ENCODE measurements at places on chromosomes 3 and 15.

DNA sequence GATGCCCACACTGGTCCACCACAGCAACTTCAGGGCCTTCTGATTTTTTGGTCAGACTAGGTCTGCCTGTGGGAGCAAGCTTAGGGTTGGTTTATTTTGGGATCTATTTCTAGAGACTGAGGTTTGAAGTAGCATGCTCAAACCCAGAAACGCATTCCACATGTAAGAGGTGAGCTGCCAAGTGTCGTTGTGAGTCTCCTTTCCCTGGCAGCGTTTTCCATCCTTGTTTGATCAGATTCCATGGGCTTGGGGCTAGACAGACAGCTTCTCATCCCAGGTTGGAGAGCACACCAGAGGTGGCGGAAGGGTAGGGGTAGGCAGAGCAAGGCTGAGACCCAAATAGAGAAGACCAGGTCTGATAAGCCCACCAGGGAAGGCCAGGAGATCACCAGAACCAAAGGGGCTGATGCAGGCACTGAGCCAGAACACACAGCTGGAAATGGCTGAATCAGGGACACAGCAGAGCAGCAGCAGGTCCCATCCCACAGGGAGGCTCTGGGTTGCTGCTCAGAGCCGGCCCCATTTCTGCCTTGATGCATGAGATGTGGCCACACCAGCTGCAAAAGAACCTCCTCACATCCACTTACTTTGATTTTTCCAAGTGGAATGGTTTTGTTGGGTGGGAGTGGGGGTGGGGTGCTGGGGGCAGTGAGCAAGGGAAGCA, 186.8 kb downstream of the THSD4 start:
- DNase-seq = no peak

GRCh38 chr15:91940496-91941381, 87.2 kb downstream of the SLCO3A1 start:
- DNase-seq = peak; percentile 46

- DNase-seq = no peak
These were observed 29.9 kb downstream of the TMEM40 start for GRCh38 chr3:12729051-12729651.

DNA sequence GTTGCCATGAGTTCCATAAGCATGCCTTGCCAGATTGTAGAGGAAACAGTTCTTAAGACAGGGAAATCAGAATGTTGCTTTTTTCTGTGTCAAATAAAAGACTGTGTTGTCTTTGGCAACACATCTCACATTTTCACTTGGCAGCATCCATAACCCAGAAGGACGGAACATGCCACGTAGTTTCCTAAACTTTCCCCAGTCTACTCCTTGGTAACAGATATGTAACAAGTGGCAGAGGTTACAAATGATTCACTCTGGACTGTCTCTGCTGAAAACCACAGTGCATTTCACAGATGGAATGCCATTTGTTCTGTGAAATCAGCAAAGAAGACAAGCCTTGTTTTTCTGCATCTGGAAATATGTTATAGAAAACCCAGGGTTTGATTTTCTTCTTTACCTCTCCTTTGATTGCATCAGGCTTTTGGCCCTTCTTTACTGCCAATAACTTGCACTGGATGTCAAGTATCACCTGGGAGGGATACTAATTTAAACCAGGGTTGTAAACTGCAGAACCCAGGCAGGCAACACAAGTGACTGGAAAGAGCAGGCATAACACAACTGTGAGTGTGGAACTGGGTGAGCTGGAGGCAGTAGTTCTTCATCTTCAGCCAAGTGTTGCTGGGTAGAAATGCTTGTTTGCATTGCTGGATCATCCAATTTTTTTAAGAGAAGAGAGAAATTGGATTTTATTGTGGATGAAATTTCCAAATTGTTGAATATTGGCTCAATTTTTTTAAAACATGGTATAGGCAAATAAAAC, 124.4 kb upstream of the FOXB1 start:
- DNase-seq = no peak

GRCh38 chr15:79977431-79978054, 6.5 kb upstream of the BCL2A1 start:
- DNase-seq = no peak

DNA sequence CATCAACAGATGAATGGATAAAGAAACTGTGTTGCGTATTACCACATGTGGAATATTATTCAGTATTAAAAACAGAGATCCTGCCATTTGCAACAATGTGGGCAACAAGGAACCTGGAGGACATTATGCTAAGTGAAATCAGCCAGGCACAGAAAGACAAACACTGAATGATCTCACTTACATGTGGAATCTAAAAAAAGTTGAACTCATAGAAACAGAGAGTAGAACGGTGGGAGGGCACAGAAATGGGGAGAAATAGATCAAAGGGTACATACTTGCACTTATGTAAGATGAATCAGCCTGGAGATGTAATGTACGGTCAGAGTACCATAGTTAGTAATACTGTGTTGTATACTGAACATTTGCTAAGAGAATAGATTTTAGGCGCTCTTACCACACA, 29.8 kb upstream of the MUC13 start:
- no peak for DNase-seq

DNA sequence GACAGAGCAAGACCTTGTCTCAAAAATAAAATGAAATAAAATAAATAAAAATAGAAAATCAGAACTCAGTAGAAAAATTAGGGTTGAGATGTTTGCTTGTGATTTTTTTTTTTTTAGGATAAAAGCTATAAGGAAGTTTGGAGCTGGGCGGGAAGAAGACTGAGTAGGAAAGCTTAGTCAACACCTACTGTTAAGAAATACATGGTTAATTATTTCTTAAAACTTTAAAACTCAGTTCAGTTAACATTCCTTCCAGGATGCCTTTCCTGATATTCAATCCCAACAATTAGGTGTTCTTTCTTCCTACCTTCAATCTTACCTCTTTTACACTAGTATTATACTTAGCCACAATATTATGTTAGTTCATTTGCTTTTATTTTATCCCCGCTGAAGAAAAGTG, 246.2 kb downstream of the LSAMP start:
- DNase-seq = no peak

- peak; percentile 57 for DNase-seq
These were observed 5.8 kb upstream of the DBR1 start for GRCh38 chr3:138180375-138181029.

GRCh38 chr3:42678447-42678846, 6.9 kb upstream of the KLHL40 start:
- DNase-seq = no peak

- DNase-seq = no peak
These were observed 87.3 kb downstream of the SMAD6 start for GRCh38 chr15:66789029-66790025.

GRCh38 chr15:63870487-63871209, 36.9 kb upstream of the HERC1 start:
- no peak for DNase-seq

GRCh38 chr3:77323626-77324025, 283.7 kb downstream of the ROBO2 start:
- no peak for DNase-seq
